ENCODE measurements at places on chromosomes 2 and 18.

GRCh38 chr2:12044857-12045256 is 298.4 kb downstream of the LPIN1 start:
- no peak for DNase-seq

DNA sequence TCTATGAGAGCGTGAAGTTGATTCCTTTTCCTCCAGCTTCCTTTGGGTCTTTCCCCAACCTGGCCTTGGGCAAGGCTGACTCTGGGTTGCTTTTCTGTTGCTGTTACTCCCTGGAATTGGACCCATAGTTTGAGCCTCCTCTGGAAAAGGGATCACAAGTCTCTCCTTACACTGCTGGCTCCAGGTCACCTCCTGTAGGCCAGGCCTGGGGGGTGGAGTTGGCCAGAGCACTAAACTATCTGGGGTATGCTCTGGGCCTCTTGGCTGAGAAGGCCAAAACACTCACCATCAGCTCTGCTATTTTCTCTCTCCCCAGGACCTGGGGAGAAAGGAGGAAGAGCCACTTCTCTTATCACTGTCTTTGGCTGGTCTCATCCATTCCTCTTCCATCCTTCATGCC is 56.5 kb upstream of the NCOA1 start:
- no peak for DNase-seq

- DNase-seq: no peak
These were observed 135.4 kb downstream of the TMEM17 start for GRCh38 chr2:62370321-62371250.

- no peak for DNase-seq
These were observed 105.3 kb downstream of the CABLES1 start for GRCh38 chr18:23240609-23240930.

- DNase-seq: no peak
These were observed 1.4 kb downstream of the WNT6 start for GRCh38 chr2:218860950-218861381.

GRCh38 chr2:28422908-28423741 is 30.5 kb downstream of the FOSL2 start:
- no peak for DNase-seq

- no peak for DNase-seq
These were observed 414.2 kb upstream of the CHST9 start for GRCh38 chr18:27599202-27599829.

DNA sequence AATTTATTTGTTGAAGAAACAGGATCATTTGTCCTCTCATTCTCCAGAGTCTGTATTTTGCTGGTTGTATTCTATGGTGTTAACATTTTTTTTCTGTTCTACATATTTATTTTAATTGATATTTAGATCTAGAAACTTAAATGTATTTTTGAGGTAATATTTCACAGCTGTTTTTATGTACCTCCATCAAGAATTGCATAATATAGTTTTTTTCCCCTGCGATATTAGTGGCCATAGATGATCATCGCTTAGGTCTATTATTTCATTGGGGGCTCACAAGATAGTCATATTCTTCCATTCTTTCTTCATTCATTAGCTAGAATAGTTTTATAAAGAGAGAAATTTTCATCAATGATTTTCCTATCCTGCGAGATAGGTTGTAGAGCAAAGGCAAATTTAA is 89.3 kb downstream of the PARD3B start:
- DNase-seq: no peak

DNA sequence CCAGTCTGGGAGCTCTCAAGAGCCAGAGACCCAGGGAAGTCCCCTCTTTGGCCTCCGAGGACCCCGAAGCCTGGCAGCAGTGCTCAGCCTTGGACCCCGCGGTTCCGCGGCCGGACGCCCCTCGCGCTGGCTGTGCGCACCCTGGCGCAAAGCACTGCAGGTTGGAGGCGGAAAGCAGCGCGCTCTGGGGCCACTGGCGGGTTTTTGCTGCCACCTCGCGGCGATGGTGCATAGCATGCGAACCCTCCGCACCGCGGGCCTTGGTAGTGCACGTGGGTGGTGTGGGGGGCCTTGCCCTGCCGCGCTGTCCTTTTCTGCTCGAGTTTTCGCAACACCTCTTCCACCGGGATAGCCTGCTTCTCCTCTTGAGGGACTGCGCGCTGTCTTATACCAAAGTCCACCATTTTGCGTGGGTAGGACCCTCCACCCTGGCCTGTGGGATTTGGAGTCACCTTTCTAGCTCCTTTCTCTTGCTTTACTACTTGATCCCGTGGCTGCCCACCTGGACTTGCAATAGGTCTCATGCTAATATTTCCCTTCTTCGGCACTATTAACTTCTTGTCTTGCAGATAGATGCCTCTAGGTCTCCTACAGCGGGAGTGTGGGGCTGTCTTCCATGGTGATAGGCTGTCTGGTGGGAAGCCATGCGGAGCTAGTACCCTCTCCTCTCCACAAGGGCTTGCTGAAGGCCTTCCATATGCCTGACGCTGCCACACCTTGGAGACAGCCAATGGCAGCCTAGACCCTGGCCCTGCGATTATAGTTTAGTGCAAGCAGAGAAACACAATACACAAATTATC is 14.3 kb downstream of the SIX3 start:
- peak; percentile 58 for DNase-seq

- no peak for DNase-seq
These were observed 122.9 kb upstream of the ITGA4 start for GRCh38 chr2:181334158-181334826.

DNA sequence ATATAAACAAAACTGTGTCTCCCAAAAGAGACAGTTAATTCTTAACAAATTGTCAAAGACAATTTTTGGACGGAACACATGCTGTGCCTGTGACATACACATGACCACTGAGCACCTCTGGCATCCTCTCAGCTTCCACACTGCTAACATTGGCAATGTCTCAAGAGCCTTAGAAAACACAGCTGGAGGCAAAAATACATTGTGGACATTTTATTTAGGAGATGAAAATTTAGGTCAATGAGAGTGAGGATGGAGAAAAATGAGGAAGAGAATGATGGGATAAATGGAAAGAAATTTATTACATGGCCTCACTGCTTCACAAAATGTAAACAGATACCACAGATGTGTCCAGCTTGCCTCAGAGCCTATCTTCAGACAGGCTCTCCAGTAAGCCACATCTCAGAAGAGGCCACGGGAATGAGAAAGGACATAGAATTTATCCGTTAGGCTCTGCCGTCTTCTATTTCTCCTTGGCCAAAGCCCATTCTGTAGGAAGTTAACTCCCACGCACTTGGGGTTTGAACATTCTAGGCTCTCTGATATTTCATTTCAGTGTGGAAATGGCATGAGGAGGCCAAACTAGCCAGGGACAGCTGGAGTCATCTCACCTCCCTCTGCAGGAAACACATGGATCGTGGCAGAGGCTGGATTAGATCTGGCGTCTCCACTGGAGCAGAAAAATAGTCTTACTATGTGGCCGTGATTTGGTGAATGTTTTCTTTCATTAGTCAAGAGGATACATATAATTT is 519.4 kb upstream of the DSEL start:
- DNase-seq: no peak

GRCh38 chr2:26255759-26256384 is 11.1 kb downstream of the HADHB start:
- no peak for DNase-seq

GRCh38 chr2:119266091-119266589 is 42.5 kb downstream of the STEAP3 start:
- no peak for DNase-seq

GRCh38 chr2:42562474-42563144 is 5.8 kb upstream of the MTA3 start:
- DNase-seq: no peak

DNA sequence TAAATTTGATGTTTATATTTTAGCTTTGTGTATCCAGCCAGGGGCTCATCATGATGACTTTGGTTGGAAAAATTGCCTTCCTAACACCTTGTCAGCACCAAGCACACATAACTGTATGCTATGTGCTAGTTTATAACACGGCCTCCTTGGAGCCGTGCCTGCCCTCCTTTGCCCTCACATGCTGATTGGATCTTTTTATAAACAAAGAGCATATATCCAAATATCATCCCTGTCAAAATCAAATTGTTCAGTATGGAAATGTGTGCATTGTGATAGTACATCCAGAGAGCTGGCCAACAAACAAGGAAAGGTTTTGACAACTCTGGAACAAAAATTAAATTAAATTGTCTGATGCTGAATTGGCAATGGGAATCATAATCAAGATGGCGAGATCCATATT is 241.5 kb downstream of the DCDC2C start:
- DNase-seq: no peak

GRCh38 chr18:22552254-22552653 is 134.5 kb upstream of the CTAGE1 start:
- no peak for DNase-seq

- no peak for DNase-seq
These were observed 96.5 kb downstream of the EHBP1 start for GRCh38 chr2:62801814-62802523.

DNA sequence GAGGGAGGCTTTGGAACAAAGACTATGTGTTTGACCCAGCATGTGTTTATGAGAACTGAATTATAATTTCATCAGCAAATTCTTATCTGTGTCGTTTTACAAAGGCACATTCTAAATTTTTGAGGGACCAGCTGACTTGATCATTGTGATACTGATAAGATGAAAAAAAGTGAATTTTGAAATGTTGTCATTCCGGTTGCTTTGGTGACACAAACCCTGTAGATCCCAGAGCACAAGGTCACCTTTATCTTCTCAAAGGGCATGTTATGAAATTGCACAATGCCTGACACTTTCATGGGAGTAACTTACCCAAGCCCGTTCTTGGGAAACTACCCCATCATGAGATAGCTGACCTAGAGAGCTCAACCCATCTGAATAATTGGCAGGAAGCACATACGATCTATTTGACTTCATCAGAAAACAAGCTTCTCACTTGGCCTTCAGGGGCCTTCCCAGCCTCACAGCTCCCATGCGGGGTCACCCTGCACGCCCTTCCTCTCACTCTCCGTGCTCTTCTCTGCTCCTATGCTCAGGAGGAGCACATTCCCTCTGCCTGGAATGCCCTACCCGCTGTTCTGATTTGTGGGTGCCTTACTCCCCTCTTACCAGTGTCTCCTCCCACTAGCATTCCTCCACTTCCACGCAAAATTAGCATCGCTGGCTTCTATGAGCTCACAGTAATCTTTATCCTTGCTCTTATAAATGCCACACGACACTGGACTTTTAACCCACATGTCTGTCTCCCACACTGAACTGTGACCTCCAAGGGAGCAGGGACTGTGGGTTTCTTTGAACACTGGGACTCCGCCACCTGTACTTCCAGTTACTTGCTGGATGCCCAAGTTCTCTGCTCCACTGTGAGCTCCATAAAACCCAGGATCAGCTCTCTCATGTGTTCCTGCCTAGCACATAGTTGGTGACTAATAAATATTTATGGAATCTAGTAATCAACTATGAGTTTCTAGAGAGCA is 555.8 kb upstream of the ID2 start:
- no peak for DNase-seq

GRCh38 chr2:120246546-120247300 is 5.9 kb upstream of the RALB start:
- DNase-seq: no peak

DNA sequence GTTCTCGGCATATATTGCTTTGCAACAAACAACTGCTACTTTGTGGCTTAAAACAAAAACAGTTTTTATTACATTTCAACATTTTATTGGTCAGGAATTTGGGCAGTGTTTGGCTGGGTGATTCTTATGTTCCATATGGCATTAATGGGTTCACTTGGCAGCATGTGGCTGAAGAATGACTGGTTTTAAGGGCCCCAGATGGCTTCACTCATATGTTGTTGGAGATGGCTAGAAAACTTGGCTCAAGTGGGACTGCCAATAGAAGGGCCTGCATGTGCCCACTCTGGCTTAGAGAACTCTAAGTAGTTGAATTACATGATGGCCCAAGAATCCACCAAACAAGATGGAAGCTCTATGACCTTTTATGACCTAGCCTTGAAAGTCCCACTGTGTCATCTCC is 86.1 kb downstream of the FASTKD2 start:
- no peak for DNase-seq

DNA sequence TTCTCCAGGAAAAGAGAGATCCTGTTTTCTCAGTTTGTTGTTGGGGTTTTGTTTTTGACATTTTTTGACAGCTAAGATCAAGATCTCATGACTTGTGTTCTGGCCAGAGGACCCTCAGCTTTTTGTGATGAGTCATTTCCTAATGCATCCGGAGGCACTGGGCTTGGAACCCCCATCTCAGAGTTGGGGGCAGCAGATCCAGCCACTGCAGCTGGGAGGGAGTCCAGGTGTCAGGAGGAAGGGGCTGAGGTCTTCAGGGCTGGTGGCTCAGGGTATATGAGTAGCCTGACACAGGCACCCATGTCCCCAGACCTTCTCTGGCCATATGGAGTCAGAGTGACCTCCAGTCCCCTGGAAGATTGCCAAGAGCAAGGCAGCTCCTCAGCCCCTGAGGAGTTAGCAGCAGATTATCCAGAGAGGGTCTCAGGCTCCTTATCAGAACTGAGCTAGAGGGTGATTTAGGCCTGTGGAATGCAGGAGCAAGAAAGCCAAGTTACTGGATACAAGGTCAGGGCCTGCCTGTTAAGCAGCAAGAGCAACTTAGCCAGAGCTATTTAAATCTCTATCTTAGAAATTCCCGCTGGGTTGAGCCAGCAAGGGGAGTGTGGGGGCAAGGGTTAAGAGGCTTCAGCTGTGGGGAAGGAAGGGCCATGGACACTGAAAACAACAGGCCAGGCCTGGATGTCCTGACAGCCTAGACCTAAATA is 62.4 kb downstream of the TANC1 start:
- DNase-seq: no peak

DNA sequence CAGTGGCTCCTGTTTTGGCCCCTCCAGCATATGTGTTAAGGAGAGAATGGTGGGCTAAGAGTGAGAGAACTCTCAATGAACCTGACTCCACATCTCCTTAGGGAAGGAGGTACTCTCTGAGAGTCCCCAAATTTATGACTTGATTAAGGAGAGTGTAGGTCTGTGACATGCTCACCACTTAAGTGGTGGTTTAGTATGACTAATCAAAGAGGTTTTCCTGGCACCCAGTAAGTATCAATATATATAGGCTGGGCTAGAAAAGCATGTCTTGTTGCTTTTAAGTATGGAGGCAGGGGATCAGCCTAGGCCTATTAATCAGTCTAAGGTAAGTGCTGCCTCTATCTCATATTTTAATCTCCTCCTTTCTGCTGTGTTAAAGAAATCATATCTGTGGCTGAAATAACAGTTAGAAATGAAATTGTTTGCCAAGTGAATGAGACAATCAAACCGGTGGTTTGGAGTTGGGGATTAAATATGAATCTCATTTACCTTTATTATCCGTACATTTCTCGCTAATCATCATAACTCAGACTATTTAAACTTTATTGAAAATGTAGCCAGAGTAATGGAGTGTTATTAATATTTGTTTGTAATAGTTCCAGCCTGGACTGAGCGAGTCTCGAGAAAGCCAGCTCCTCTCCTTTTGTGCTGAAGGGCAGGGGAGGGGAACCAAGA is 107.7 kb upstream of the MEIS1 start:
- DNase-seq: no peak

Measured in activated T-helper 1 cell treated with anti-CD3 and anti-CD28 coated beads, Interleukin-2, amount 50 U/mL, for 16 hours (primary cell).